ENCODE measurements at places on chromosomes 11 and 22.

DNA sequence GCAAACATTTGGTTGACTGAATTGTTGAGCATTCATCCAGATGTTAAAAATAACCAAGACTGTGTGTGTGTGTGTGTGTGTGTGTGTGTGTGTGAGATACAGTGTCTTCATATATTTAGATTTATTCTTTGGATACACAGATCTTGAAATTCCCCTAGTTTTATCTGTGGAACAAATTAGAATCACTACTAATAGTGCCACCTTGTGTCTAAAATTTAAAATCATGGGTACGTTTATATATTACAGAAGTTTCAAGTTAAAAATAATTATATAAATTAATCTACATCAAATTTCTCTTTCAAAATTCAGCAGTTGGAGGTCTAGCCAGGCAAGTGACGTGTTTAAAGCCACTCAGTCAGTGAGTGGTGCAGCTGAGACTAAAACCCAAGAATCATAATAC lies 1566.2 kb upstream of the TENM4 start:
- DNase-seq, result no peak

DNA sequence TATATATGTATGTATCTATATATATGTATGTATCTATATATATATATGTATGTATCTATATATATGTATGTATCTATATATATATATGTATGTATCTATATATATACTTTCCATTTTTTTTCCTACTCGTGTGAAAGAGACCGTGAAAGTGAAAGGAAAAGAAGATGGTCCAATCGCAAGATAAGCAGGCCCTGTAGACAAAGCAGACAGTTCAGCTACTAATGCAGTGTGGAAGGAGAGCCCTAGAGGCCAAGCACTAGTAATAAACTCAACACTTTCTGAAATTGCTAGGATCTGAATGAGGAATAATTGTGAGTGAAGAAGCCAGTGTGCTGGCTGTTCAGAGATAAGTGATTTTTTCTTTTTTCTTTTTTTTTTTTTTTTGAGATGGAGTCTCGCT lies 47.2 kb downstream of the MCHR1 start:
- peak; percentile 18 for DNase-seq

- DNase-seq, result peak; percentile 79
These were observed 7.8 kb upstream of the L3MBTL2 start for GRCh38 chr22:41197038-41197972.

DNA sequence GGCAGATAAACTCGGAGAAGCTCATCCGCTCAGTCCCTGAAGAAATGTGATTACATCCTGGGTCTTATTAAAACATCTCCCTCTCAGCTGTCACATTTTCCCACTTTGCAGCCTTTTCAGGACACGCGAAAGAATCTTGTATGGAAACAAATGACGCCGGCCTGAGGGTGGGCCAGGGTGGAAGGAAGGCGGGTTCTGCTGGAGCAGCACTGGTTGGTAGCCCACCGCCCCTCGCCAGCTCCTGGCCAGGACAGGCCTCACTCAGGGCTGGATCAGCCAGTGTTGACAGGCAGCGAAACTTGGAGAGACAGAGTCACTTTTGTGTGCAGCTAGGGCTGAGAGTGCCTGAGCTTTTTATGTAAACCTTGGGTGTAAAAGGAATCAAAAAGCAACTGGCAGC lies 371.8 kb downstream of the TBC1D22A start:
- no peak for DNase-seq

DNA sequence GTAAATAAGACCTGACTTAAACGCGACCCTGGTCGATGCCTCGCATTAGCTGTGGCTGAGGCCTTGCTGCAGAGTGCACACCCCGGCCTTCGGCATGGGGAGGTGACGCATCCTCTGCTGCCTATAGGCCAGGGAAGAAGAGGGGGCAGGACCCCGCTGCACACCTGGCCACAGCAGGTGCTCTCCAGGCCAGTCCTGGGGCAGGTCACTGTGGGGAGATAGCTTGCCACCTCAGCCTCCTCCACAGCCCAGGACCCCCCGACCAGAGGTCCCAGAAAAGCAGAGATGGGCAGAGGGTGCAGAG lies 12.7 kb downstream of the LRFN4 start:
- DNase-seq, result no peak

- no peak for DNase-seq
These were observed 94.9 kb upstream of the SEPTIN5 start for GRCh38 chr22:19619144-19620009.

DNA sequence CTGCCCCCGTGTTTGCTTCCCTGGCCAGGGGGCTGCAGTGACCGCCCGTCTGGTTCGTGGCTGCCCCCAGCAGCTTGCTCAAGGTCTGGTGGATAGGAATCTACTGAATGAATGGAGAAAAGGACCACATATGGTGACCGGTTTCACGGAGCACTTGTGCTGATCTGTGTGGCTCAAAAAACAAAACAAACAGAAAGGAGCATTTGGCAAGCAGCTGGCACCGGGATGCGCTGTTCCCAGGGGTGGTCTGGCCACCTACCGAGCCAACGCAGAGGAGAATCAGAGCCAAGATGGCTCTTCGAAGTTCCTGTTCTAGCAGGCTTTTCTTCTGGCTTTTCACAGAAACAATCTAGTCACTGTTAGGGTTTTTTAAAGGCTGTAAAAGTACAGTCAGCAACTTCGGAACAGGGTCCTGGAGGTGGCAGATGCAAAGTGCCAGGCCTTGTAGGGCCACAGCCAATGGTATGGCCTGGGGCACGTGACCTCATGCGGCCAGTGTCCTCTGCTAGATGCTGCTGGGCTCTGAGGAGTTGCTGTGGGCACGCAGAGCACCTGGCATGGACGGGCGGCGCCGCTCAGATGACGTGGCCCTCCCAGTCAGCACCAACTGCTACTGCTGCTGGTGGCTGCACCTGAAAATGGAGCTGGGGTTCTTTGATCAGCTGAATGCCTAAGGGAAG lies 27.3 kb upstream of the PACSIN2 start:
- no peak for DNase-seq

- no peak for DNase-seq
These were observed 19.9 kb downstream of the ANO1 start for GRCh38 chr11:70097783-70098563.

DNA sequence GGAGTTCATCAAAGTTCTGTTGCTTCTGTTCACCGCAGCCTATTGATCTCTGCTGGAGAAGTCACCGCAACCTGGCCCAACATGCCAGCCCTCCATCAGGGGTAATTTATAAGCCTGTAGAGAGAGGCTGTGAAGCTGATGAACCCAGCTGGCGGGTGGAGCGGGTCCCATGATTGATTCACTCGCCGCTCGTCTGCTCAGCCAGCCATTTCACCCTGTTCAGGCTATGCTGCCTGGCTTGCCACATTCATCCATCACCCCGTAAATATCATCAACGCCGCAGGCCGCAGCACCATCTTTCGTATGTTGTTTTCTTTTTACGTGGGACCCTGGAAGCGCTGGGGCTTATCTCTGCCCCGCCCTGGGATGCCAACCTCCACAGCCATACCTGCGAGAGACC lies 116.7 kb upstream of the OPCML start:
- no peak for DNase-seq

DNA sequence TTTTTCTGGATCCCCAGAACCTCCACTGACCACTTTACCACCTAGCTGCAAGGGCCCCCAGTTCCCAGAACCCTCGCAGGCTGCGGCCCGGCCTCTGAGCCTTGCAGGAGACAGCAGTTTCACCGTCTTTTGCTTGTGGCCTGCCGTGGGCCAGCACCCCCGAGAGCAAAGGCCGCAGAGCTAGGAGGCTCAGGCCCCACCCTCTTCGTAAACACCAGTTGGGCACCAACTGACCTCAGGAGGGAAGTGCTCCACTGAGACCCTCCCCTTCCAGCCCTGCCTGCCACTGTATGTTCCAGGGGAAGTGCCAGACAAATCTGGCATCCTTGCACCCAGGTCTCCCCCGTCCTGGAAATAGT lies 23.4 kb upstream of the CREB3L1 start:
- no peak for DNase-seq

DNA sequence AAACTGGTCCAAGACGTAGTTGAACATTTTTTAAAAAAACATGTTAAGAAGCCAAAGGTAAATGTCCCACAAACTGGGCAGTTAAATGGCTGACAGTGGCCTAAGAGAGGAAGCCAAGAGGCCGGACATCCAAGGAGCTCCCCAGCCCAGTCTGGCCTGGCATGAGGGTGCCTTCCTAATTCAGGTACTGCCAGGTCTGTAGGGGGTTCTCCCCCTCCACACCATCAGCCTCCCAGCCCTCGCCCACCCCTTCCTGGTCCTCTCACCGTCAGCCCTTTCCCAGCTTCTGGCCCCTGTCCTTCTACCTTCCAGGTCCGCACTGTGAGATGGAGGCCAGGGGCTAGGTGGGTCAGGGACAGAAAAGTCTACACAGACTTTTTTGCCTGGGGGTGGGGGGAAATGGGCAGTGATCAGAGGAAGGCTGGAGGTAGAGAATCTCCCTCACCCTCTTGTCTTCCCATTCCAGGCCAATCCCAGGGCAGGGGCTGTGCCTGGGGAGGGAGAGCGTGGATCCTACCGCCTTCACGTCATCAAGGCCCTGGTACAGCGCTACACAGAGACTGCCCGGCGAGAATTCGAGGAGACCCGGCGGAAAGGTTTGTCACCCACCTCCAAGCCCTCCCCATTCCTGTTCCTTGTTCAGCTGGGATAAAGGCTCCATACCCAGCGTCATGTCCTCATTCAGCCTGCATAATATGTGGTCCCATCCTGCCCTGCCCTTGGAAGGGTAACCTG lies 6.0 kb downstream of the ART5 start:
- no peak for DNase-seq

GRCh38 chr11:113841691-113842090 lies 33.7 kb downstream of the USP28 start:
- DNase-seq, result no peak

DNA sequence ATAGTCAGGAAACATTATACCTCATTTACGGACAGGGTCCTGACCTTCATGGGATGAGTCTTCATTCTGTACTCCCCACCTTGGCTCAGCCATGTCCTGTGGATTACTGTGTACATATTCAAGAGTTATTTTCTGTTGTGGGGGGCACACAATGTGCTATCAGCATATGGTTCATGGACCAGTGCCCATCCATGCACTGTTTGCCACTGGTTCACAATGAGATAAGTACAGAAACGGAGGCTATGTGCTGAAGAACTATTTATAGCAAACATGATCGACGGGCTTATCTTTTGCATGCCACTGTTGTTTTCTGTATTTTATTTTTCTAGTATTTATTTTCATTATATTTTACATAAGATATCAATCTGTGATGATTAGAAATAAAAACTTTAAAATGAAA lies 56.4 kb upstream of the CCDC89 start:
- DNase-seq, result no peak

DNA sequence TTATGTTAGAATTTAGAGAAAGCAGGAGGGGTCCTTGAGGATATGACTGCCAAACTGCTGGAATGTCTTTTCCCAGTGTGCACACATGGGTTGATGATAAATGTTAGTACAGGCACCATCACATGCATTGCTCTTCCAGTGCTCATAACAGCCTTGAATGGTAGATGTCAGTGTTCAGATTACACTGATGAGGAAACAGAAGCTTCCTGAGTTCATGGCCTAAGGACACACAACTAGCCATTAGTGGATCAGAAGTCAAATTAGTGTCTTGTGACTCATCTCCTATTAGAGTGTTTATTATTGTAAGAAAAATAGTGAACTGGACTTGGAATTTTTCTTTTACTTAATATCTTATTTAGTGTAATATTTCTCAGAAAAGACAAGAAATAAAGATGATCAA lies 241.5 kb downstream of the DDX10 start:
- DNase-seq, result no peak

GRCh38 chr11:61532134-61533038 lies 23.8 kb downstream of the LRRC10B start:
- DNase-seq, result peak; percentile 48

- peak; percentile 78 for DNase-seq
These were observed 63.4 kb downstream of the FLI1 start for GRCh38 chr11:128757235-128757711.

DNA sequence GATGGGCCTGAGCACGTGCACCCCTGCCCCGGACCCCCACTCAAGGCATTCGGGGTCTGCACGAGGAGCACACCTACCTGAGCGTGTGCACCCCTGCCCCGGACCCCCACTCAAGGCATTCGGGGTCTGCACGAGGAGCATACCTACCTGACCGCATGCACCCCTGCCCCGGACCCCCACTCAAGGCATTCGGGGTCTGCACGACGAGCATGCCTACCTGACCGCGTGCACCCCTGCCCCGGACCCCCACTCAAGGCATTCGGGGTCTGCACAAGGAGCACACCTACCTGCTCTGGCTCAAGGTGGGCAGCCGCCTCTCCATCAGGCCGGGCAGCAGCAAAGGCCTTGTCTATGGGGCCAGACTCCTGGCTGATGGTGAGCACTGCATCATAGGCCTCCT lies 48.7 kb upstream of the LRRC32 start:
- DNase-seq, result no peak

DNA sequence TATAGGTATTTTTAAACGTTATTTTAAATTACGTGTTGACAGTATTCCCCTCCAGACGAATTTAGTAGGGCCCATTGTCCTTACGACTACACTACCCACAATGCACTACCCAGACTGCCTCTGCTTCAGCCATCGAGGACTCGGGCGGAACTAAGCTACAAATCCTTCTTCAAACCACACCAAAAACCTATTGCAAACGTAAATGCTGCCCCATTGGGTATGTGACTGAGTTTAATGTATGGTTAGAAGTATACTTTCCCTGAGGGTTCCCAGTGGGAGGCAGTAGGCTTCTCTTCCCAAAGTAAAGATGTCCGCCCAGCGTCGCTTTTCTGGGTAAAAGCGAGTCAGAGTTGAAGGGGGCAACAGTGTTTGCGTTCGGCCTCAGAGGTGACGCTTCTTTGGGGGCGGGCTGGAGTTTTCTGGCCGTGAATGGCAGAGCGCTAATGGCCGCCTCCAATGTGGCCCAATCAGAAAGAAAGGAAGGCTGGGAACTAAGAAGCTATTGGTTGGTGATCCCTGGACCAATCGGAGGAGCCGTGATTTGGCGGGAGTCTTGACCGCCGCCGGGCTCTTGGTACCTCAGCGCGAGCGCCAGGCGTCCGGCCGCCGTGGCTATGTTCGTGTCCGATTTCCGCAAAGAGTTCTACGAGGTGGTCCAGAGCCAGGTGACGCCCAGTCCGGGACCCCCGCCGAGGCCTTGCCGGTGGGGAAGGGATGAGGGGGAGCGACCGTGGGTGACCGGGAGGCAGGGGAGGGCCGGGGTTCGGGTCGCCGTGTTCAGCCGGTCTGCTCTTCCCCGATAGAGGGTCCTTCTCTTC lies at the start of gene CDC45:
CDC45 (plus strand) TSS at position 566 of the 818 bp plus-strand sequence; CDS start at position 615, 49 bp downstream.
- peak; percentile 80 for DNase-seq

GRCh38 chr11:134360050-134360835 lies 28.5 kb downstream of the GLB1L2 start:
- DNase-seq, result peak; percentile 32

DNA sequence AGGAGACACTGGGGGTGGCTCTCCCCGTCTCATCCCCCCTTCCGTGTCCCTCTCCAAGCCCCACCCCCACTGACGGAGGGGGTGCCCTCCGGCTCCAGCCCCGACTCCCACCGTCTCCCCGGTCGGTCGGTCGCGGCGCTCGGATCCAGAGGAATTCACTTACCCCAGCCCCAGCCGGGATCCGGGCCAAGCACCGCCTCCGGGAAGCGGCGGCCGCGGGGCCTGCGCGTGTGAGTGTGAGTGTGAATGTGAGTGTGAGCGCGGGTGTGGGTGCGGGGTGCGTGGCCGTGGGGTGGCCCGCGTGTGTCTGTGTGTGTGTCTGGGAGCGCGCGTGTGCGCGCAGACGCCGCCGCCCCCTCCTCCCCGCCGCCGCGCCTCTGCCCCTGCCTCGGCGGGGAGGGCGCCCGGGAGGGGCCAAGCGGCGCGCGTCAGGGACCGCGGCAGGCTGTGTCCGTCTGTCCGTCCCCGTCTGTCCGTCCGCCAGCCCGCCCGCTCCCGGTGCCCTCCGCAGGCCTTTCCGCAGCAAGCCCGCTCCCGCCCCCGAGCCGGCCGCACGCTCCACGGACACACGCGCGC lies at the start of gene ELFN2:
ELFN2 (minus strand) TSS at position 345 of the 576 bp plus-strand sequence. CDS start 51,945 bp downstream, outside the sequence.
- DNase-seq, result no peak
